ENCODE measurements at places on chromosomes 1 and 21.
A peak's percentile ranks its signal among the peaks of the same experiment; 100 is the strongest.

DNA sequence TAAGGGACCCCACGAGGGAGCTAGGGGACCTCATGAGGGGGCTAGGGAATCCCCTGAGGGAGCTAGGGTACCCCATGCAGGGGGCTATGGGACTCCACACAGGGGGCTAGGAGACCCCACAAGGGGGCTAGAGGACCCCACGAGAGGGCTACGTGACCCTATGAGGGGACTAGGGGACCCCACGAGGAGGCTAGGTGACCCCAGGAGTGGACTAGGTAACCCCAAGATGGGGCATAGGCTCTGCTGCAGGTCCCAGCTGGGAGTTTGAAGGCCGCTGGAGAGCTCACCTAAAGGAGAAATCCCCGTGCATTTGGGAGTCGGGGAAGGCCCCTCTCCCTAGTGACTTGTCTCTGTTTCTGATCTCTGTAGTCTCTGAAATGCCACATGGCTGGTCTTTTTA lies 50.0 kb upstream of the DMRTB1 start:
- no peak for DNase-seq

DNA sequence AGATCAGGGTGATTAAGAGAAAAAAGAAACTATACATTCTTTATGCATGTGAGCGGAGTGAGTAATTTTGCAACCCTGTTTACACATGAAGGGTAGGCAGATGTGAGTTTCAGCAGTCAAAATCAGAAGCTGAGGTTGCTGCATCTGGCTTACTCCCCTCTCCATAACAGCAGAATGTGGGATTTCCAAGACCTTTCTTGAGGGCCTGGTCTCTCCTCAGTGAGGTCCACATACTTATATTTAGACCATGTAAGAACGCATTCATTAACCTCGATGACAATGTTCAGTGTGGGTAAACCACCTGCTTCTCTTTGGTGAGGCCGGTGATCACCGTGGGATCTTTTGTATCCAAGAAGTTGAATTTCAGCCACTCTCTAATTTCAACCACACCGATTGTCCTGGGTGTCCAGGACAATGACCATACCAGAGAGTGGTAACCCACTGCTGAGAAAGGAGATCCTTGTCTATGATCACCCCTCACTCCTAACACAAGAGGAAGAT lies 18.7 kb upstream of the RAP1A start:
- DNase-seq: peak; percentile 41

DNA sequence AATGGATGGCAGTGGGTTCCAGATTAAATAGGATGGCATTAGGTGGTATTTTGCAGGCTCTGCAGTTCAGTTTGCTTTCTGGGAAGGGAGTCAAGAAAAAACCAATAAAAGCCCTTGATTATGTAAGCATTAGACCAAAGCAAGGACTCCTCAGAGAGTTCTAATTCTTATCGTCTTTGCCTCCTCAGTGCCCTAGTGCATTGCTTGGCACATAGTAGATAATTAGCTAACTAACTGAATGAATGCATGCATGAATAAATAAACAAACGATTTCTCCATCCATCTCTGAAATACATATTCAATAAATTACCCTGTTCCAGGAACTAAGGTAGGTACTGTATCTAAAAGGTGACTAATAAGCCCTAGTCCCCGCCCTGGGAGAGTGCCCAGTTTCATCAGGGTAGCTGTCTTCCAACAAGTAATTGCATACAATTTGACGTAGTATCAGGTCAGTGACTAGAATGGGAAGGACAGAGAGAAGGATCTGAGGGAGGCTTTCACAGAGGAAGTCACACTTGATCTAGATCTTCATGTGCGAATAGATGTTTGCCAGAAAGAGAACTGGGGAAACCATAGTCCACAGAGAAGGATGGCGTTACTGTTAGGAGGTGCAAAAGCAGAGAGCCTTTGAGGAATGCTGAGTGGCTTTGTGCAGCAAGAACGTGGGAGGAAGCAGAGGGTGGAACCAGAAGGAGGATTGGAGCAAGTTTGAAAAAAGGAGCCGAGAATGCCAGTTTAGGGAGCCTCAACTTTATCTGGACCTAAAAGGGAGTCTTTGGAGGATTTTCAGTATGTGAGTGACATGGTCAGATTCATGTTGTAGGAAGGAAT lies 111.4 kb downstream of the TBX19 start:
- DNase-seq: no peak

DNA sequence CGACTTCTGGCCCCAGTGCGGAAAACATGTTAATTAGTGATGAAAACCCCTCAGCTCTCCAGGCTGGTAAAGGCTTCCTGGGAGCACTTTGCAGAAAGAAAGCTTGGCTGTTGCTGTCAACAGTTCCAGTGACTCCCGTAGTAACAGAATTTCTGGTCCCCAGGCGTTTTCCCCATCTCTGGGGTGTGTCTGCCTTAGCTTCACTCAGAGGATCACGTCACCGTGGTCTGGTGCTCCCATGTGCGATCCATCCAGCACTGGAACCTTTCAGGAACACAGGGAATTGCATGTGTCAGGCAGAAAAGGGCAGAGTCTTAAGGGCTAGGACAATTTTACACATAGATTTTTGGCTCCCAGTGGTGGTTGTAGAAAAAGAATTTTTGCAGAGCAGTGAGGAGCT lies 470.4 kb upstream of the USP24 start:
- DNase-seq: no peak

DNA sequence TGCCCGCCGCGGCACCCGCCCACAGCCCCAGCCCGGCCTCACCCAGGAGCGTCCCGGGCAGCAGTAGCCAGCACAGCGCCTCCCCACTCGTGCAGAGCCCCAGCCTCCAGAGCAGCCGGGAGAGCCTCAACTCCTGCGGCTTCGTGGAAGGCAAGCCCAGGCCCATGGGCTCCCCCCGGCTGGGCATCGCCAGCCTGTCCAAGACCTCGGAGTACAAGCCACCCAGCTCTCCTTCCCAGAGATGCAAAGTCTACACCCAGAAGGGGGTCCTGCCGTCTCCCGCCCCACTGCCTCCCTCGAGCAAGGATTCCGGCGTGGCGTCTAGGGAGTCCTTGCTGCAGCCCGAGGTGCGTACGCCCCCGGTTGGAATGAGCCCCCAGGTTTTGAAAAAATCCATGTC lies 531.2 kb downstream of the KIF26B start:
- no peak for DNase-seq

DNA sequence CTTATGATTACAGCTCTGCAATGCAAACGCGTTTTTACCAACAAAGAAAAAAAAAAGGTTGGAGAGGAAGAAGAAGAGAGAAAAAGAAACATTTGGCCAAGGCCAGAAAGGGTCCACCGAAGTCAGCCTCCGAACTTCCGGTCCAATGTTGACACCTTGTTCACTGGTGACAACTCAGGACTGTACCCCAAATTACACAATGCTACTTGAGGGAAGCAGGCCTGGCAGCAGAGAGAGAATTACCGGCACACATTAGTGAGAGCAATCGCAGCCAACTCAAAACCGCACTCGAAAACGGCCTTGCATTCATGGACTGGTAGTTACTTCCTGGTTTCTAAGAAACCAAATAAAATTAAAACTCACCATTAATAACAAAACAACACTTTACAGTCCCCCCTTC lies 652.5 kb downstream of the KIF26B start:
- peak; percentile 72 for DNase-seq

GRCh38 chr21:26881504-26882228 lies 36.5 kb upstream of the ADAMTS1 start:
- DNase-seq: peak; percentile 46

- no peak for DNase-seq
Observed at GRCh38 chr1:91501523-91501851, 836 bp downstream of the CDC7 start.

DNA sequence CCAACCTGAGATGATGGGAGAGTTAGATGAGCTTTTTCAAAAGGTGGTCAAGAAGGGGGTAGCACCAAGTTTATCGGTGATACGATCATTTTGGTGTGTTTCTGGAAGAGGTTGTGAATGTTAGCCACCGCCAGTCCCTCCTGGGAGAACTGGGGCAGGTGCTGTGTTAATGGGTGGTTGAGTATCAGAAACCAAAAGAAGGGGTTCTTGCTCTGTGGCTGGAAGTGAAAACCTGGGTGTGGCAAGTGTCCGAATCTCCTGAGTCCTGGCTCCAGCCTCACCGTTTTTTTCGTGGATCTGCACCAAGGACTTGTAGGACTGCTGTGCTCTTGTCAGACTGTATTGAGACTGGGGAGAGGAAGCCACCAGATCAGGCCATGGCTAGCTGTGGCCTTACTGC lies 7.8 kb downstream of the UBE2Q1 start:
- DNase-seq: no peak

DNA sequence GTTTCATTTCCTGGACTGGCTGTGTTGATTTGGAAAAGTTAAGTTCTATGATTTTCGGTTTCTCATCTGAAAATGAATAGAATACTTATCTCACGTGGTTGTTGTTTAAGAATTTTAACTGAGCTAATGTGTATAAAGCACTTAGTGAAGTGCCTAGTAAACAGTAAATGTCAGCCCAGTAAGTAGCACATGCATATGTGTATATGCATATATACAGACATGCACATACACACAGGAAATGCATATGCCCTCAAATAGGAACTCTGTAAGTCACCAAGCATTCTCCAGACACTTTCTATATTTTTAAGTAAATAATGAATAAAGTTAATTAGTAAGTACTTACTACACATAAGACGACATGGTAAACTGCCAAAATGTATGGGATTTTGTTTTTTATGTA lies 128.6 kb downstream of the CLEC20A start:
- DNase-seq: no peak

GRCh38 chr1:7733276-7733675 lies 37.8 kb upstream of the VAMP3 start:
- no peak for DNase-seq

DNA sequence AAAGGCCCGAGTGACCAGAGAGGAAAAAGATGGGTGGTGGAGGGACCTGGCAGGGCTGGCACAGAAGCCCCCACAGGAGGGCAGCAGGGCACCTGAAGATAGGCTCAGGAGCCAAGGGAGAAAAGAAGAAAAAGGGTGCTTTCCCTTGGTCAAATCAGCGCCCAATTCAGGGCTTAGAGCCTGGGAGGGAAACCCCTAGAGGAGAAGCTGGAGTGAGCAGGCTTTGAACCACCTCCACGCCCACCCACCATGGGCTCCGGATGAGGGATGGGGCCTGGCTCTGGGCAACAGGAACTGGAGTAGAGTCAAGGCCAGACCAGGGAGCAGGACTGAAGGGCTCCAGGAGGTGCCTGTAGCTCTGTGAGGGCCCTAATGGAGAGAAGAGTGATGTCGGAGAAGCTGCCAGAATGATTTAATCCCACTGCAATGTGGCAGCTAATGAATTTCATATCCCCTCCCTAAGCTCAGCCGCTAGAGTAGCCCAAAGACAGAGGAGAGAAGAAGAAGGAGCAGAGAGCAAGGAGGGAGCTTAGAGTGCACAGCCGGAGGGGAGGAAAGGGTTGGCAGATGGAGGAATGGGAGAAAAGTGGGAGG lies 12.0 kb upstream of the PRELP start:
- DNase-seq: peak; percentile 42

GRCh38 chr1:71203241-71203640 lies 122.4 kb upstream of the ZRANB2 start:
- DNase-seq: no peak

DNA sequence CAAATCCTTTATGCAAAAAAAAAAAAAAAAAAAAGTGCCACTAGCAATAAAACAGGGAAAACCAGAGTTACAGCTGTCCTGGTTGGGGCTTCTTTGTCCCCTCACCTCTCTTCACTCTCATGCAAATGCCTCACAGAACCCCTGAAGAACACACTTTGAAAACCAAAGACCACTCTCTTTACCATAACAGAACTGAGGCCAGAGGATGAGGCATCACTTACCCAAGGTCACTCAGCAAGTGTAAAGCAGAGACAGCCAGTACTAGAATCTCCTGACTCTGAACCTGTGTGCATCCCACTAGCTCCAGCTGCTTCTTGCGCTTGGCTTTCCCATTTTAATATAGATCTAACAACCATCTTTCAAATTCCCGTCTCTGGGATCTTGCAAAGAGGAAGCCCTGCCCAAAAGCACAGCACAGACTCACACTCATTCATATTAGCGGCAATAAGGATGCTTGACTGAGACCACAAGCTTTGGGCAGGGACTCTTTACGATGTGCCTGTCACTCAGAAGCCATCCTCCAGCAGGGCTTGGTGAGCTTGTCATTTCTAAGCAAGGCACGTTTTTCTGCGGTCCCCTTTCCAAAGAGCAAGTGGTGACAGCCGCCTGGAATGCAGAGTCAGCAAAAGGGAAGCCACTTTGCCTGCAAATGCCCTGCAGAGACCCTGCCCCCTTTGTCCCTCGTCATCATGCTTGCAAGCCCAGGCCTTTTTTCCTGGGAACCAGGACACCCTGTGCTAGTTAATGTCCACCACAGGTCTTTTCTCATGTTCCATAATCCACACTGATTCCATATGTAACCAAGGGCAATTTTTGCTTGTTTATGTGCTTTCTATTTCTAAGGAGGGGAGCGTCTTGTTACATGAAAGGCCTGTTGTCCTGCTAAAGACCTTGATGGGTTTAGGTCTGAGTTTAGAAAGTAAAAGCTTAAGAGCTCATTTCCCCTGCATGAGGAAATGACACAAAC lies 76.5 kb upstream of the NFIA start:
- no peak for DNase-seq

GRCh38 chr1:10759413-10760200 lies 36.8 kb downstream of the CASZ1 start:
- DNase-seq: peak; percentile 27

- peak; percentile 59 for DNase-seq
Observed at GRCh38 chr1:87329051-87329525, 408 bp downstream of the LMO4 start.

GRCh38 chr21:41824466-41825207 lies 54.5 kb downstream of the PRDM15 start:
- no peak for DNase-seq

DNA sequence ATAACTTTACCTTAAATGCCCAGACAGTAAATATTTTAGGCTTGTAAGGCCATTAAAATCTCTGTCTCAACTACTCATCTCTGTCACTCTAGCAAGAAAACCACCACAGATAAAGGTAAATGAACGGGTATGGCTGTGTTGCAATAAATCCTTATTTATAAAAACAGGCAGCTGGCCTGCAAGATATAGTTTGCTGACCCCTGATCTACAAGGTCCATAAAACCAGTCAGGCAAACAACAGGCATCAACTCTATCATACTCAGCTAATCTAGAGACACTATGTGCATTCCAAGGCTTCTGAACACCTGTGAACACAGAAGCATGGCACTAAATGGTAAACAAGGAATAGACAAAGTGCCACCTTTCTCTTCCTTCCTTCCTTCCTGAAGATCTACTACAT lies 9.7 kb downstream of the FAF1 start:
- no peak for DNase-seq

DNA sequence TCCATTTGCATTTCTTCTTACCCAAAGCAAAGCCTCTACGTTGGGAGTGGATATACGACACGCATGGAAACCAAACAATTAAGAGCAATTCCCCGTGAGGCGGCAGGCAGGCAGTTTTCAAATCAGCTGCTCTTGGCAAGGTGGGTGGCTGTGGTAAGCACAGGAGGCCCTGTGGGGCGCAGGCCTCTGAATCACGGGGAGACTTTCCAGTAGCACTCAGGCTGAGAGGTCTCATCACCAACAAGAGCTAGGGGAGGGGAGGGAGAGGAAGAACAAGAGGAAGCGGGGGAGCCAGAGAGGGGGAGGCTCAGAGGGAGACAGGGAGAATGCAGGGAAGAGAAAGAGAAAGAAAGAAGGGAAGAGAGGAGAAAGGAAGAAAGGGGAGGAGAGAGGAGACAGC lies 56.4 kb downstream of the MT1HL1 start:
- DNase-seq: no peak

GRCh38 chr1:227568593-227568992 lies 5.2 kb downstream of the ZNF678 start:
- DNase-seq: no peak

Measured in NAMALWA (cell line).